ENCODE measurements at places on chromosomes 5 and 9.

DNA sequence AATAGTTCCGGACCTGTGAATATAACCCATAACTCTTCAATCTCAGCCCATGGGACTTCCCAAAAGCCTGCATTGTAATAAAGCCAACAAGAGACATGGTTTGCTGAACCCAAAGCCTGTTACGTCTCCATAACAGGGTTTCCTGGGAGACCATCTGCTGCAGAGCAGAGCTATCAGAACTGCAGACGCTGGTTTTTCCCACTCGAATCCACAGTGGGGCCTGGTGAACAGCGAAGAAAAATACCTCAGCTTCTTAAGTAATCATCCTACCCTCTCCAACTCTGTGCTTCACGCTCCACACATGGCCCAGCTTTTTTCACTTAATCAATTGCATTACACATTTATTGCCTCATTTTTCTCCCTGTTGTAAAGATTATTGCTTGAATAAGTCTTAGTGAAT is 409.5 kb upstream of the GRIA1 start:
- H3K4me3 ChIP-seq = no peak overlapping the region
- H3K27me3 ChIP-seq = no peaks in the 10 kb centered on the region
- DNase-seq = no peak
- H3K4me1 ChIP-seq = no peaks in the 10 kb centered on the region
- no peak overlapping the region for H3K27ac ChIP-seq

- no peak overlapping the region for H3K27ac ChIP-seq
- H3K36me3 ChIP-seq = no peaks in the 10 kb centered on the region
- no peaks in the 10 kb centered on the region for H3K4me1 ChIP-seq
- H3K4me3 ChIP-seq = no peak overlapping the region
- H3K27me3 ChIP-seq = no peaks in the 10 kb centered on the region
- no peak for DNase-seq
Measured at GRCh38 chr5:41356786-41357185, 143.5 kb upstream of the C6 start.

DNA sequence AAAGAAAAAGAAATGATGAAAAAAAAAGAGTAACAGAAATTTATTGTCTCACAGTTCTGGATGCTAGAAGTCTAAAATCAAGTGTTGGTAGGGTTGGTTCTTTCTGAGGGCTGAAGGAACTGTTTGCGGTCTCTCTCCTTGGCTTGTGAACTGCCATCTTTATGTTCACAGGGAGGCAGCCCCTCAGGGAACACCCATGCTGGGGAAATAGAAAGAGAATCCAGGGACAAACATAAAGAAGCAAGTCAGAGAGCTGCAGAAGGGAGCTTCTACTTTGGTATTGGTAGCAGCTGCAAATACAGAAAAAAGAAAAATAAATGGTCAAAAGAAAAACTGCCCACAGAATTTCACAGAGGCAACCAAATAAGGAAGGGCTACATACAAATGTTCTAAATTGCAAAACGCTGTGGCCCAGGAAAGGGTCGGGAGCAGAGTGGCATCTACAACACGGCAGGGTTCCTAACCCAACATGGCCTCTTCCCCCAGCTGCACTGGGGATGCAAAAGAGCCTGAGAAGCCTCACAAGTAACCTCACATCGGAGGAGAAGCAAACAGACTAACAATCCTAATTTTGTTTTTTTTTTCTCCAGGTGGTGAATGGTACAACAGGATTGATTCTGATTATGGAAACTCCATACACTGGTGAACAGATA is 37.4 kb downstream of the ELOVL7 start:
- no peak overlapping the region for H3K4me3 ChIP-seq
- no peaks in the 10 kb centered on the region for H3K36me3 ChIP-seq
- H3K27ac ChIP-seq = no peak overlapping the region
- no peaks in the 10 kb centered on the region for H3K4me1 ChIP-seq
- DNase-seq = no peak
- H3K27me3 ChIP-seq = peaks cover 18% of the 10 kb centered on the region

DNA sequence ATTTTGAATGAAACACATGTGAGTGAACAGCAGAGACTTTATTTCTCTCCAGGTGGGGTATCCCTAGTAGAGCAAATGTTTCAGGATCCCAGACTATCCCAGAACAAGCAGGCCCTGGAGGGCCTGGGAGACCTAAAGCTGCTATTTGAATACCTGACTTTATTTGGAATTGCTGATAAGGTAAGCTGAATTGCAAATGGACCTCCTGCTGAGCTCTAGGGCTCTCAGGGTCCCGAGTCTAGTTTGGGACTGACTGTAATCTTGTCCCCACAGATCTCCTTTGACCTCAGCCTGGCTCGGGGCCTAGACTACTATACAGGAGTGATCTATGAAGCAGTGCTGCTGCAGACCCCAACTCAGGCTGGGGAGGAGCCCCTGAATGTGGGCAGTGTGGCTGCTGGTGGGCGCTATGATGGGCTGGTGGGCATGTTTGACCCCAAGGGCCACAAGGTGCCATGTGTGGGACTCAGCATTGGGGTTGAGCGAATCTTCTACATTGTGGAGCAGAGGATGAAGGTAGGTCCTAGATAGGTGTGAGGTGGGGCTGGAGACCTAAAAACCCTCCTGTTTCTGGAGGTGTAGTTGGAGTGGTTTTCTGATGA is 3.3 kb upstream of the ZMAT2 start:
- no peaks in the 10 kb centered on the region for H3K27me3 ChIP-seq
- DNase-seq = no peak
- peak overlapping the region; percentile 56 for H3K27ac ChIP-seq
- H3K36me3 ChIP-seq = peaks cover 61% of the 10 kb centered on the region
- H3K4me1 ChIP-seq = peaks cover 32% of the 10 kb centered on the region

GRCh38 chr9:113620377-113621161 is 157.0 kb downstream of the RGS3 start:
- peaks cover 34% of the 10 kb centered on the region for H3K27me3 ChIP-seq
- no peaks in the 10 kb centered on the region for H3K4me1 ChIP-seq
- H3K4me3 ChIP-seq = no peak overlapping the region
- no peaks in the 10 kb centered on the region for H3K36me3 ChIP-seq
- DNase-seq = no peak

DNA sequence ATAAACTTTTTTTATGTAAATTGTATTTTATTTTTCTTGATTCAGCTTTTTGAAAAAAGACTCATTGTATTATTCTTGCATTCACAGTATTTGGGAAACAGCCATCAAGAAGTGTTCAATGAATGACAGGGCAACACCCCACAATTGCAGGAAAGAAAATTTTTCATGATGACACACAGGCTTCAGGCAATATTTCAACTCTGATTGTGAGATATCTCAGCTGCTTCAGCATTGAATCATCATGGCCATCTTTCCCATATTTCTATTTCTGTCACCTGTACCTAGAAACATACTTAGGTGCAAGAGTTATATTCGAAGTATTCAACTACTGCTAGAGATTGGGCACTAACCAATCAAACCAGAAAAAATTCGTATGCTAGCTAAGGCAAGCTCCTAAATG is 446.0 kb downstream of the ISL1 start:
- no peak overlapping the region for H3K4me3 ChIP-seq
- H3K27me3 ChIP-seq = no peaks in the 10 kb centered on the region
- no peak overlapping the region for H3K27ac ChIP-seq
- H3K36me3 ChIP-seq = no peaks in the 10 kb centered on the region
- no peaks in the 10 kb centered on the region for H3K4me1 ChIP-seq

- no peak overlapping the region for H3K4me3 ChIP-seq
- H3K36me3 ChIP-seq = no peaks in the 10 kb centered on the region
Measured at GRCh38 chr5:179373961-179374505, 28.8 kb upstream of the ADAMTS2 start.

DNA sequence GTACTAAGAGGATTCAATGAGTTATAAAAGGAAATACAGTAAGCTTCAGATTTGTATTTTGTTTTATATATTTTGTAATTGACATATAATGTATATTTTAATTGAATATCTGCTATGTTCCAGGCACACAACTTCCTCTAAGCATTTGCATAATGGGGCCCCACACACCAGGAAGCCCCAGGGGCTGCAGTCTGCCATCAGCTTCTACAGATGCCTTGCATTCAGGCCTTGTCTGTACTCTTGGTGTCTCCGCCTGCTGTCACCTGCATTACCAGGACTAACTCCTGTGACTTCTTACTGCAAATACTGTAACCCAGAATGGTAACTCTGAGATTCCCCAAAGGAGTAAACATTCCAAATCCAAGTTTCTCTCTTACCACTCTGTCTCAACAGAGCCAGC is 20.6 kb downstream of the ARL15 start:
- no peak overlapping the region for H3K27ac ChIP-seq
- no peak overlapping the region for H3K4me3 ChIP-seq
- H3K4me1 ChIP-seq = peaks cover 37% of the 10 kb centered on the region

DNA sequence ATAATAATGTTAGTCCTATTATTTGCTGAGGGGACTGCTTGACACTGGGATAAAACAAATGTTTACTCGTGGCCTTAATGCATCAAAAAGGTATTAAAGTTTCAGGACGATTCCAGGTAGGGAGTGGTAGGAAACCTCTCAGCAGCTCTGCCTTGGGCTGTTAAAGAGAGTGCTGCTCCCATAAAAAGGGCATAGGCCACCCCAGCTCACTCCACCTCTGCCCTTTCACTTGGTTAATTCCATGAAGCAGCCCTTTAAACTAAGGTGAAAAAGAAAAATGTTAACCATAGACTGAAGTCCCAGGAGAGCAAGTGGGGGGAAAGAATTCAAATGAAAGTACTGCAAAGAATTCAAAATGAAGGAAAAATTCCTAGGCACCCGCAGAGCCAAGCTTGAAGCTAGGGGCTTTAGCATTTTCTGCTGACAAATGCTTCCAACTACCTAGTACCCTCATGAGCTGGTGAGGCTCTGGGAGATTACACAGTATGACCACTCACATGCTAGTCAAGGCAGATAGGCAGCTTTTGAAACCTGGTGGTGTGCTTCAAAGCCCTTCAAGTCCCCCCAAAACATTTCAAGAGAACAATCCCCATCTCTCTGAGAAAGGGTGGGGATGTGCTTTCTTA is 8.5 kb downstream of the KLF9 start:
- peaks cover 6% of the 10 kb centered on the region for H3K36me3 ChIP-seq
- H3K4me1 ChIP-seq = peaks cover 65% of the 10 kb centered on the region
- peak overlapping the region; percentile 72 for H3K4me3 ChIP-seq
- no peak for DNase-seq
- H3K27me3 ChIP-seq = no peaks in the 10 kb centered on the region
- peak overlapping the region; percentile 91 for H3K27ac ChIP-seq

DNA sequence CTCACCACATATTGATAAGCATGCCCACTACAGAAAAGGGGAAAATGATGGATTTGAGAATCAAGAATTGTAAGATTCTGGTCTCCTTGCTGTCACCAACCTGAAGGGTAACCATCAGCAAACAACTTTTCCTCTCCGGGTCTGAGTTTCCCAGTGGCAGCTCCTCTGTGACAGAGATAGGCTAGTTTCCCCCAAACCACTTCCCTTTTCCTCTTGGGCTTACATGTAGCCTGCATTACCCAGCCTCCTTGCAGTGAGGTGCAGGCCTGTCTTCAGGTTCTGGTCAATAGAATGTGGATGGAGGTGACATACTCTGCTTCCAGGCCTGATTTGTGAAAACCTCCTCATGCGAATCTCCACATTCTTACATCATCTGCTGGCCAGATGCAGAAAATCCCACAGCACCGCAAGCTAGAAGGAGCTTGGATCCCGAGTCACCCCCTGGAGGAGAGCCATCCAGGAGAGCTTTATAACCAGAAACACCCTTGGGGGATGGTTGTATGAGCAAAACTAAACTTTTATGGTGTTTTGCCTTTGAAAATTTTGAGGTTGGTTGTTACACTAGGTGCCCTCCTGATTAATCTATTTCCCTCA is 206.1 kb downstream of the RGS3 start:
- H3K4me3 ChIP-seq = no peak overlapping the region
- no peak for DNase-seq
- H3K36me3 ChIP-seq = peaks cover 2% of the 10 kb centered on the region
- H3K4me1 ChIP-seq = no peaks in the 10 kb centered on the region
- peaks cover 27% of the 10 kb centered on the region for H3K27me3 ChIP-seq

DNA sequence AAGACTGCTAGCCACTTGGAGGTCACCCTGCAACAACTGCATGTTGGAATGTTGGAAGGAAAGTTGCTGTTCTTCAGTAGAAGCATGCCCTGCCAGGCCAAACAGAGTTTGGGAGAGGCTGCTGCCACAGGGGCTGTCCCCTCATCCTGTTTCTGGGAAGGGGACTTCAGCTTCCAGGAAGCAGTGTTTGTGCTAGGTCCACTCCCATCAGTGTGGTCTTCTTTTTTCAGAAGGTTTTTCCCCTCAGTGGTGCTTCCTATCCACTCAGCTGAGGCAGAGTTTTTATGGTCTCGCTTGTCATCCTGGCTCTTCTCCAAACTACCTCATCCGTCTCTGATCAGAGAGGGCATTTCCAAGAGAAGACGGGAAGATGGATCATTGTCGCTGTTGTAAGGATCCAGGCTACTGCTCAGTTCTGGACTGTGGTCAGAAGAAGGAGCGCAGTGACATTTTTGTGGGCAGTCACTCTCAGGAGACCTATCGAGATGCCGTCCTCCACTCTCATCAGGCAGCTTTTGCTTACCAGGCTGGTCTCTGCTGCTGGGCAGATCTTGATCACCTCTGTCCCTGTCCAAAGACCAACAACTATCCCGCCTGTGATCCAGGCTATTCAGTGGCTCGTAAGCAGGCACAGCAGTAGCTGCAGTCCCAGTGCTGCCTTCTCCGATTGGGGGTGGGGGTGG is 97.8 kb upstream of the C5orf63 start:
- H3K27ac ChIP-seq = no peak overlapping the region
- no peak for DNase-seq
- H3K27me3 ChIP-seq = peaks cover 29% of the 10 kb centered on the region
- no peaks in the 10 kb centered on the region for H3K36me3 ChIP-seq
- no peaks in the 10 kb centered on the region for H3K4me1 ChIP-seq

- no peak overlapping the region for H3K4me3 ChIP-seq
- H3K27me3 ChIP-seq = no peaks in the 10 kb centered on the region
- no peaks in the 10 kb centered on the region for H3K36me3 ChIP-seq
- DNase-seq = no peak
Measured at GRCh38 chr5:80976985-80977384, 16.8 kb downstream of the RASGRF2 start.

GRCh38 chr5:5586721-5587120 is 164.2 kb downstream of the ICE1 start:
- H3K27me3 ChIP-seq = peaks cover 30% of the 10 kb centered on the region
- H3K4me3 ChIP-seq = no peak overlapping the region
- H3K4me1 ChIP-seq = no peaks in the 10 kb centered on the region
- no peaks in the 10 kb centered on the region for H3K36me3 ChIP-seq

- H3K36me3 ChIP-seq = peaks cover 11% of the 10 kb centered on the region
- H3K4me1 ChIP-seq = peaks cover 74% of the 10 kb centered on the region
- H3K4me3 ChIP-seq = no peak overlapping the region
- DNase-seq = no peak
- no peaks in the 10 kb centered on the region for H3K27me3 ChIP-seq
Measured at GRCh38 chr9:137691646-137692351, 73.0 kb downstream of the EHMT1 start.

DNA sequence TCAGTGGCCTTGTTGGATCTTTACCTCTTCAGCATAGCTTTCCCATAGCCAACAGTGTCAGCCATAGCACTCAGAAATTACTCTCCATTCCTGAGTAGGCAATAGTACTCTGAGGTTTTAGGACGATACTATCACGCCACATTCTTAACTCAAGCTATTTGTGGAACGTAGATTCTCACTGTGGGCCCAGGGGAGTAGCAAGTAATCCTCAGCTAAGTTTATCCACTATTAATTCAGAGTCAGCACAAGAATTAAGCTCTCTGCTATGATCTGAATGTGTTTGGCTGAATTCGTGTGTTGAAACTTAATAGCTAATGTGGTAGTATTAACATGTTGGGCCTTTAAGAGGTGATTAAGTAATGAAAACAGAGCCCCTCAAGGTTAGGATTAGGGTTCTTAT is 858.8 kb upstream of the NUDT12 start:
- H3K4me3 ChIP-seq = no peak overlapping the region
- H3K27ac ChIP-seq = no peak overlapping the region
- no peaks in the 10 kb centered on the region for H3K27me3 ChIP-seq
- no peaks in the 10 kb centered on the region for H3K36me3 ChIP-seq
- no peak for DNase-seq
